Cortex of kidney (tissue), 1 donor: ENCODE measurements at places on chromosomes 12 and 14.

DNA sequence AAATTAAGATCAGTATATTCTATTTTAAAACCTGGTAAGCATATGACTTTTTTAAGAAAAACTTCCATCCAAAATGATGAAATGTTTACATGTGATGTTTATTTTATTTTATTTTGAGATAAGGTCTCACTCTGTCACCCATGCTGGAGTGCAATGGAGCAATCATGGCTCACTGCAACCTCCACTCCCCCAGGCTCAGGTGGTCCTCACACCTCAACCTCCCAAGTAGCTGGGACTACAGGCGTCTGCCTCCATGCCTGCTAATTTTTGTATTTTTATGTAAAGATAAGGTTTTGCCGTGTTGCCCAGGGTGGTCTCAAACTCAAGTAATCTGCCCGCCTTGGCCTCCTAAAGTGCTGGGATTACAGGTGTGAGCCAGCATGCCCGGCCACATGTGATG lies 141.8 kb downstream of the ZFP36L1 start:
- no peak for DNase-seq

DNA sequence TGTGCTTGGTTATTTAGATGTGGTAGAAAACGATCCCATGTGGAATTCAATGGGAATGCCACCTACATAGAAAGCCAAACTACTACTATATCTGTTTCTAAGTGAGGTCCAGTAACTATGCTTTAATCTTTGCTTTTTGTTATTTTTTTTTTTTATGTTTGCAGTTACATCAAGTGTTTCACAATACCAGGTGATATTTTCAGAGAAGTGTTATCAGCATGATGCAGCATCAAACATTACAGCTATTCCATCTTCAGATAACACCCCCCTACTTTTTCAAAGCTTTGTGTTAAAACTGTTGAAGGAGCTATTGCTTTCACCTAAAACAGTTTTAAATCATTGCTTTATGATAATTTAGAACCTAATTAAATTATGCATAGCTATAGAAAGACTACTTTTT lies 163.8 kb upstream of the SLC16A7 start:
- DNase-seq, result no peak

DNA sequence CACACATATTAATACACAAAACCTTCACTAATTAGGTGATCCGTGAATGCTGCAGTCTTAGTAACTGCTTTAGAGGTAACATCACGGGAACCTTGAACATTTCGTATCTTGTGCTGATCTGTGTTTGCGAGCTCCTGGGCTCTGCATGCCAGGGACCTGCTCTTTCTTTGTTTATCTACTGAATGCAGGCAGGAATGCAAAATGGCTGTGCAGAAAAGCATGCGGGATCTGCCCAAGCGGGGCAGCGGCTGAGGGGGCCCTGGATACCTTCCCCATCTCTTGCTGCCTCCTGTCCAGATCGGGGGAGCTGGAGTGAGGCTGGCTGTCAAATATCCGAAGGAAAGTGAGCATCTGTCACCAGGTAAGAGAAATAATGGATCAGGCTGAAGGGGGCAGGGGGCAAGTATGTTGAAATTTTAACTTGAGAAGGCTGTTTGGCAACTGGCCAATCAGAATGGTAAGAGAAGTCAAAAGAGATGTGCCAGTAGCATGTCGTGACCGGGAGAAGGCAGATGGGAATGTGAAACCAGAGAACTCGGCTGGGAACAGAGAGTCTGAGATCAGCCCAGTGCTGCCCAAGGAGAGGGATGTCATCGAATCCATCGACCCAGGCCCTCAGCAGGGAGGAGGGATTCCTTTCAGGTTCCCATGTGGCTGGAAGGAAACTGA lies 191.4 kb downstream of the TTC7B start:
- no peak for DNase-seq

DNA sequence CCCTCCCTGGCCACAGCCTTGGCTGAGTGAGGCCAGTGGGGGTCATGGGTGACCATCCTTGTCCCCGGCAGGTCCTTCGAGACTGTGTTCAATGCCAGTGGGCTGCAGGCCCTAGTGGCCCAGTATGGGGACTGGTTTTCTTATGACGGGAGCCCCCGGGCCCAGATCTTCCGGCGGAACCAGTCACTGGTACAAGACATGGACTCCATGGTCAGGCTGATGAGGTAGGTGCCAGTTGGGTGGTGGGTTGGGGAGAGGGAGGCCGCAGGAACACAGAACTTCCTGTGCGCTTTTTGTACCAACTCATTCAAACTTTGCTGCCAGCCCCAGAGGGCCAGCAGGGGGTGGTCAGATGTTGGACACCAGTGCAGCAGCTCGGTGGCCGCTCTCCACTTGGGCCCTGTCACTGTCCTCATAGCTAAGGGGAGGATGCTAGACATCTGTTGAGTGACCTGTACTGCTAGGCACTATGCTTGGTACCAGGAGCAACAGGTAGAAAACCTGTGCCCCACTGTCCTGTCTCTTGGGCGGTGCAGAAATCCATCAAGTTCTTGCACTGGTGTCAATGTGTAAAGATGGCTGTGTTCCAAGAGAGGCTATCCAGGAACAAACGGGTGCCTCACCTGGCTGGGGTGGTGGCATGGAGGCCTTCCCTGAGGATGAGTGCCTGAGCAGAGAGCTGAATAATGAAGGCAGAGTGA lies 16.7 kb downstream of the SDS start:
- no peak for DNase-seq
